ENCODE measurements at places on chromosomes 13 and 19.

DNA sequence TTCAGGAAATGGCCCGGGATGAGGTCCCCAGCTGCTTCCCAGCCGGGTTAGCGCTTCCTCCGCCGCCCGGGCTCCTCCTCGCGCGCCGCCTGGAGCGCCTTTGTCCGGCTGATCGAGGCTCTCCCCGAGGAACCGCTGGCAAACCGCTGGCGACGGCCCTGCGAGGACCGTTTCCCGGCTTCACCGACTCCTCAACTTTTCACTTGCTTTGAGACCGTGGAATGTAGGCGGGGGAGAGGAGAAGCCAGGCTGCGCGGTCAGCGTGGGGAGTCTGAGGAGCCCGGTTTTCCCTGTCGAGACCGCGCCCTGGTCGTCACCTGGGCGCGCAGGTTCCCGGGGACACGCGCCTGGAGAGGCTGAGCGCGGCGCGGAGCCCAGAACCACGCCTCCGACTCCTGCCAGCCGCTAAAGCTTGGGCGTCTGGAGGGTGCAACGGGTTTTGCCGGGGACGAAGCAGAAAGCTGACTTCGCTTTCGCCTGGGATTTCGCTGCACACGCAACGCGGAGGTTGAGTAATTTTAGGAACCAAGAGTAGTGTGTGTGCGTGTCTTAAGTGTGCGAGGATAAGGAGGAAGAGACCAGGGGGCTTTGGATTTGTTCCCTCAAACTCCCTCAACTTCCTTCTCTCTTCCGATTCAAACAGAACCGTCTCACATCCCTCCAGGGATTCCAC, 7.3 kb upstream of the DGKH start:
- peak; percentile 31 for DNase-seq

DNA sequence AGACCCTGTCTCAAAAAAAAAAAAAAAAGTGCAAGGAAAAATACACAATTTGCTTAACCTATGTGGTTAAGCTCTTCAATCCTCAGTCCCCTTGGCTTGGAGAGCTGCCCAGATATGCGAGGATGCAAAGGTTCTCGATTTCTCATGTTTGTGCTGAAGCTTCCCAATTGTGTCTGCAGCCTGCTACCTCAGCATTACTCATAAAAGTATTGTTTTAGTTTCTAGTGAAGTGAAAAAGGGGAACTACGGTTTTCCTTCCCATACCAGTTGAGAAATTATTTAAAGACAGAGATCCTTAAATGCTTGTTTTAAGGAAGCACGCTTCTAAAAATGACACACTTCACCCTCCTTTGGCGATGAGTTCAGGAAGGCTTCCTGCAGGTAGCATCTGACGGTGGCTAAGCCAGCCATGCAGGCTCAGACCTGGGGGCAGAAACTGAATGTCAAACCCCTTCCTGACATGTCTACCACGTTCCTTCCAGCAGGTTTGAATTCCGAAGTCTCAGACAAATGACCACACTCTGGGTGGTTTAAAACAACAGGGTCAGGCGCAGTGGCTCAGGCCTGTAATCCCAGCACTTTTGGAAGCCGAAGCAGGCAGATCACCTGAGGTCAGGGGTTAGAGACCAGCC, 47.9 kb downstream of the RUBCNL start:
- DNase-seq = peak; percentile 90

DNA sequence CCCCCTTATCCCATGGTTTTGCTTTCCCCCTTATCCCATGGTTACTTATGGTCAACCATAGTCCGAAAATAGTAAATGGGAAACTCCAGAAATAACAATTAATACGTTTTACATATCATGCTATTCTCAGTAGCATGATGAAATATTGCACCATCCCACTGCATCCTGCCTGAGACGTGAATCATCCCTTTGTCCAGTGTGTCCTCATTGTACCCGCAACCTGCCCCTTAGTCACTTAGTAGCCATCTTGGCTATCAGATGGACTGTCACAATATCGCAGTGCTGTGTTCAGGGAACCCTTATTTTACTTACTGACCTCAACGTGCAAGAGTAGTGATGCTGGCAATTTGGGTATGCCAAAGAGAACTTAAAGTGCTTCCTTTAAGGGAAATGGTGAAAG, 10.5 kb upstream of the NBEA start:
- DNase-seq = no peak

DNA sequence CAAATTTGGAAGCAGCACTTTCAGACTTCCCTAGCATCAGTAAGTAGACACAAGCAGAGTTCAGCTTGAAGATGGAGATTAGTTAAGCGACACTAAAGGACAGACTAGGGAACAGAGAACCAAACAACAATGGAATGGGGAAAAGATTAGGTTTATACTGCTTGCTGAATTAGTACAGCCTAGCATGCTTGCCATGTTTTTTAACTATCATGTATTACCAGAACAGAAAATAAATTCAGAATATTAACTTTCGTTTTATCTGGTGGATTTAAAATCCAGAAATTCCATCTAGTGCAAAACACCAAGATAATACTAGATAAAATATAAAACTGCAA, 451.5 kb upstream of the SLC10A2 start:
- DNase-seq = no peak

DNA sequence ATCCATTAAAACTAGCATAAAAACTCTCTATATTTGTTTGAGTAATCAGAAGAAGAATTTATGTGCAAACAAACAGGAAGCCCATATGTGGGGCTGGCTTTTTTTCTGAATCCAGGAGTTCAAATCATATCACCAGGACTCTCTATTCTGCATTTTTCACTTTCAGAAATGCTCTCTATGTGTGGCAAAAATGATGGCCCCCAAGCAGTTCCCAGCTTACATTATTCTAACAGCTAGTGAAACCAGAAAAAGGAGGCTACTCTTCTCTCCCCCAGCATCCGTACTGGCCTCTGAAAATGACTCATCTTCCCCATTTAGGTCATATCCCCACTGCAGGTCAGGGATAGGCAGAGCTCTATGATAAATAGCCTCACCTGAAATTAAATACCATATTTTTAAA, 20.4 kb downstream of the RBM26 start:
- no peak for DNase-seq

DNA sequence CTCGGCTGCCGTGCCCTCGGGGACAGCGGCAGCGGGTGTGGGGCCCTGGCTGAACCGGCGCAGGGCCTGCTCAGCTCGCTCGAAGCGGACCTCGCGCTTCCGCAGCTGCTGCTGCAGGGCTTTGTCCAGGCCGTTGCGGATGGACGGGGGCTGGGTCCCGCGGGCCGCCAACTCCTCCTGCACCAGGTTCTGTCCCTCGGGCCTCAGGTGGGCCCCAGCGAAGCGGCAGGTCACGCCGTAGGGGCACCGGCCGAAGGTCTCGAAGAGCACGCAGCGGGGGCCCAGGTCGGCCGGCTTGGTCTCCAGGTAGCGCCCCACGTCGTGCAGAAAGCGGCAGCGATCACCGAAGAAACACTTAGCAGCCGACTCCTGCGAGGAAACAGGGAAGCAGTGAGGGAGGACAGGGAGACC, 1.6 kb downstream of the DUS3L start:
- no peak for DNase-seq

- no peak for DNase-seq
Measured at GRCh38 chr13:101944521-101944920, 457.3 kb downstream of the FGF14 start.

DNA sequence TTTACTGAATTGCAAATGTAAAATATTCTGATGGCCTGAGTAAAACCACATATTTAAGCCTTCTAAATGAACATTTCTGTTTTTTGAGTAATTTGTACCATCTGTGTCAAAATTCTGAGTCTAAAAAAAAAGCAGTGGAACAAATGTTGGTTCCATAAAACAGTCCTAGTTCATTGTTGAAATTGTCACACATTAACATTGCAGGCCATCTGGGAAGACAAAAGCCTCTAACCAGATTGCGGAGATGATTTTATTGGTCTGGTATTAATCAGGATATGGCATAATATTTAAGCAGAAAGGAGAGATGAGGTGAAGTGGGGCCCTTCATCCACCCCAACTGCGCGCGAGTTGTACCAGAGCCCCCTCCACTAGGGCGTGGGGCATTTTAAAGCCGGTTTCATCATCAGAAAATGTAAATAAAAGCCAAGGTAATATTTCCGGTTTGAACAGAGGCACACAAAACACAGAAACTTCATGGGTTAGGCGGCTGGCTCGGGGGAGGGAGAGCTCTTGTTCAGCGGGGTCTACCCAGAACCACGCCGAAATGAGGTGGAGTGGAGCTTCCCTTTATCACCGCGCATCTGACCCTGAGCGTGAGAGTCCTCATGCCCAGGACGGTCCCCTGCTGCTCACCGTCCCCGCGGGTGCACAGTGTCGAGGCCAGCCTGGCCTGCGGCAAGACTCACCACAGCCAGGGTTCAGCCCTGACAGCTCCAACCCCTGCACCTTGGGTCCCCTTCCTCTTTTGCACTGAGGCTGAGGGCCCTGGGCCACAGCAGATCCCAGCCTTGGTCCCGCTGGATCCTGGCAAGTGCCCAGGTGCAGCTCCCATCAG, 169.2 kb downstream of the URI1 start:
- peak; percentile 4 for DNase-seq
